Stimulated activated CD4-positive, alpha-beta T cell treated with anti-CD3 and anti-CD28 coated beads, Interleukin-12 subunit alpha, Interleukin-12 subunit beta, amount 100 ng/mL, for 24 hours (primary cell): ENCODE measurements at places on chromosomes 4 and X.

GRCh38 chrX:136525738-136526606, 6.0 kb upstream of the VGLL1 start:
- no peak for DNase-seq

DNA sequence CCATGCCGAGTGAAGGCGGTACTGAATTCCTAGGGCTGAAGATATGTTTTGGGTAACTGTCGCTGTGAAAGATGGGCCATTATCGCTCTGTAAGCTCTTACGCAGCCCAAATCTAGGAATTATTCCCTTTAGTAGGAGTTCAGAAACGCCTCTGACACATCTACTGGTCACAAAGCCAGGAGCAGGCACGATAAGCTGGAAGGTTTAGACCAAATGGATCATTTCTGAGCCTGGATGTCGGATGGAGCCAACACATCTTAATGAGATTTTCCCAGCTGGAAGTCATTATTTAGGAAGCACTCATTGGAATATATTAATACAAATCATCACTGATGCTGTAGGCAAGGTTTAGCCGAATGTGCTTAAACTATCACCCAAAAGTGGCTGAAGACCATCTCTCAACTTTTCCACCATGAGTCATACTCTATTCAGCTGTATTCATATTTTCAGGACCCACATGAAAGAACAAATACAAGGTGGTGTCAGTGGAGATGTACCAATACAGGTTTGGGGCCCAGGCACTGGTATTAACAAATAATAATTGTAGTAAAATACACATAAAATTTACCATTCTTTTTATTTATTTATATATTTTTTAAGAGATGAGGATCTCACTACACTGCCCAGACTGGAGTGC, 34.2 kb upstream of the ATRX start:
- DNase-seq: no peak

- no peak for DNase-seq
Measured at GRCh38 chr4:155241664-155242063, 33.2 kb downstream of the NPY2R start.

DNA sequence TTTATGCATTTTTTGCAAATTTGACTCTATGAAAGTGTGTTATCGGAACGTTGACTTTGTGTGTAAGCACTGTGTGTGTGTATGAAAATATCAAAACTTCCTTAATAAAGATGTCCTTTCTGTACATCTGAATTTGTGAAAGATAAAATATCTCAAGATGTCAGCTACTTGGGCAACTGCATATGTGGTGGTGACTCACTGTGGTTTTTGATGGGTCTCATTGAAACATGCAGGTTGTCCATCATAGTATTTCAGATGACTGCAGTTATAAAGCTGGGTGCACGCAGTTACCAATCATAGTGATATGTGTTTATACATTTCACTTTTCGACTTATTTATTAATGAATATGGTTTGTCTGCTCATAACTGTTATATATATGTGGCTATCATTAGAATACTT, 19.7 kb upstream of the BBS12 start:
- no peak for DNase-seq

DNA sequence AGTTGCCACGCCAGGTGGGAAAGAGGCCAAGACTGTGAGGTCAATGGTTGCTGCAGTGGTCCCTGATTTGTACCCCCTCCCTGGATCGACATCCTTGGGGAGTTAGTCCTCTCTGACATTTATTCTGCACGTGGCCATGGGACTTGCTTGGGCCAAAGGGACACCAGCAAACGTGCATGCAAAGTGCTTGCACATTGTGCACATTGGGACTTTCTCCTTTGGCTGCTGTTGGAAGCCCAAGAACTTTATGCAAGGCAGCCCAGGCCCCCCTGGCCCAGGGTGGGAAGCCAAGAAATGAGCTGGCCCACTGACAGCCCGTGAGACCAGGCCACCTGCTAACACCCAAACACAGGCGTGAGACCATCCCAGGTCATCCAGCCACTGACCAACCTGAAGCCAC, 38.1 kb downstream of the SLC2A9 start:
- DNase-seq: no peak

GRCh38 chr4:53617101-53617680, 25.9 kb upstream of the LNX1 start:
- DNase-seq: no peak

GRCh38 chr4:53844551-53844950, 219.9 kb downstream of the CHIC2 start:
- DNase-seq: no peak

DNA sequence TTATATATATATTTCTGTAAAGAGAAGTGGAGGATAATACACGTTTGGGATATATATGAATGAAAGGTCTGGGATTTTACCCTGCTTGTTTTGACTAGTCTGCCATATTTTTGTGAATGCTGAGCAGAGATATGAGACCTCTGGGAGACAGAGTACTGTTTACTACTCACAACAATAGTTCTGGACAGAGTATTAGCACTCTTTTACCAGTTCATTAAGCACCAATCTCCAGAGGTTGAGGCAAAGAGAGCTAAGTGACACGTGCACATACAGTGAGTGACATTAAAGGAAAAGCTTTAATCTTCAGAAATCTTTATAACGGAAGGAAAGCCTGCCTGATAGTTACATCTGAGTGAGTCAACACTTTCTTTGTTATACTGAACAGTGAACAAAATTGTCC, 1452.7 kb upstream of the TENM3 start:
- DNase-seq: no peak
